ENCODE measurements at places on chromosomes 4 and X. TPM values are rescaled to one million over a fixed set of nuclear protein-coding genes. Genes with fewer than 3 reads are reported as not detected.

PDZD4 gene
- 2.1 TPM for polyA plus RNA-seq

WDR17 gene
- 0.48 TPM for polyA plus RNA-seq

RBM10 gene
- 22.9 TPM for polyA plus RNA-seq

MAGEE2 gene
- not detected for polyA plus RNA-seq

MAGEA12 gene
- polyA plus RNA-seq, result not detected

DCK gene
- polyA plus RNA-seq, result 11.2 TPM

MUC7 gene
- polyA plus RNA-seq, result not detected

CENPI gene
- not detected for polyA plus RNA-seq

TKTL2 gene
- polyA plus RNA-seq, result not detected

PAGE2B gene
- polyA plus RNA-seq, result not detected

CC2D2A gene
- polyA plus RNA-seq, result 11.4 TPM

NOX1 gene
- polyA plus RNA-seq, result not detected

VCX2 gene
- not detected for polyA plus RNA-seq

ESX1 gene
- polyA plus RNA-seq, result not detected

CNGA1 gene
- 0.56 TPM for polyA plus RNA-seq

ANOS1 gene
- not detected for polyA plus RNA-seq

COL4A6 gene
- polyA plus RNA-seq, result 19.0 TPM

FGFBP1 gene
- polyA plus RNA-seq, result 0.68 TPM

KLB gene
- 0.06 TPM for polyA plus RNA-seq

GPR50 gene
- polyA plus RNA-seq, result not detected

ATOH1 gene
- not detected for polyA plus RNA-seq

ATP2B3 gene
- 0.03 TPM for polyA plus RNA-seq

STARD8 gene
- polyA plus RNA-seq, result 1.7 TPM

NHSL2 gene
- 0.73 TPM for polyA plus RNA-seq

LIMCH1 gene
- polyA plus RNA-seq, result 7.5 TPM

FOXR2 gene
- polyA plus RNA-seq, result not detected

HNRNPDL gene
- polyA plus RNA-seq, result 202 TPM
